ENCODE measurements at places on chromosomes 7 and 10.

DNA sequence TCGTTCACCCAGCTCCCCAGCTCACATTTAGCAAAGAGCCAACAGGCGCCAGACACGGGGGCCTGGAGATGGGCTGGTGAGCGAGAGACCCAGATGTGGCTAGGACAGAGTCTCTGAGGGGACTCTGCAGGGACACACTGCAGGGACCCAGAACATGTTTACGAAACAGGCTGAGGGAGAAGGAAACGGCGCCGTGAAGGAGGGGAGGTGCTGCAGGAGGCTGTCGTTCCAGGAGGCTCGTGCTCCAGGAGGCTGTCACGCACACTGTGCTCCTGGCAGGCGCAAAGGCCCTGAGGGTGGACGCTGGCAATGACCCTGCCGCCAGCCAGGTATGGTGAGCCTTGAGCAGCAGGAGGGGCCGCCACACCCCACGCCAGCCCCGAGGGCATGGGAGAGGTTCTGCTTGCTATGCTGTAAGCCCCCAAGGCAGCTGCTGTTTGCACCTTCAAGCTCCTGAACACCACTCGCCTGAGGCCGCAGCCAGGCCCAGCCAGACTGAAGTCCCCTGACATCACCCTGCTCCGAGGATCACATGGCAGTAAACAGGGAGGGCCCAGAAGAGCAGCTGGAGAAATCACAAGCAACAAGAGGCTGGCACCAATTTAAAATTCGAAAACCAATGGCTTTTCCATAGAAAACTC, 27.3 kb downstream of the ADAP1 start:
- no peak for DNase-seq

GRCh38 chr10:101258179-101258885, 29.1 kb upstream of the LBX1 start:
- no peak for DNase-seq

DNA sequence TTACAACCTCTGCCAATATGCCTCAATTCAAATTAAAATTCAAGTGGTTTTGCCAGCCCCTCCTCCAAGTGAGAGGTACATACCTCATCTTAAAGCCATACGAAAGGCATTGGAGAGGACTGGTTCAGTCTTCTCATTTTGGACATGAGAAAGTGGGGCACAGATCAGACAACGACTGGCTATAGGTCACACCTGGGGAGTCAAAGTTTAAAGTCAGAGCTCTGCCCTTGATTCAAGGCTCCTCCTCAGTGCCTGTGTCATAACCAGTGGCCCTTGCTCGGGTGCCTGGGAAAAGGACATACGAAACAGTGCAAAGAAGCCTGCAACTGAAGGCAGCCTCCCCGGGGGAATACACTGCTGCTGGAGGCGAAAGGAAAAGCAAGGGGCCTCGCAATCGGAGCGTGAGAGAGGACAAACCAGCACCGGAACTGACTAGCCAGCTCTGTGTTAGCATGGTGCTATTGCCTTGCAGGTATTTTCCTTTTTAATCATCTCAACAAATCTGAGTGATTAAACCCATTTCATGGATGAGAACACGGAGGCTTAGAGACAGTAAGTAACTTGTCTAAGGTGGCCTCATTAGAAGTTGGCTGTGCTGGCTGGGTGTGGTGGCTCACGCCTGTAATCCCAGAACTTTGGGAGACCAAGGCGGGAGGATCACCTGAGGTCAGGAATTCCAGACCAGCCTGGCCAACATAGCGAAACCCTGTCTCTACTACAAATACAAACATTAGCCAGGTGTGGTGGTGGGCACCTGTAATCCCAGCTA, 1.1 kb upstream of the MTPAP start:
- DNase-seq: no peak

DNA sequence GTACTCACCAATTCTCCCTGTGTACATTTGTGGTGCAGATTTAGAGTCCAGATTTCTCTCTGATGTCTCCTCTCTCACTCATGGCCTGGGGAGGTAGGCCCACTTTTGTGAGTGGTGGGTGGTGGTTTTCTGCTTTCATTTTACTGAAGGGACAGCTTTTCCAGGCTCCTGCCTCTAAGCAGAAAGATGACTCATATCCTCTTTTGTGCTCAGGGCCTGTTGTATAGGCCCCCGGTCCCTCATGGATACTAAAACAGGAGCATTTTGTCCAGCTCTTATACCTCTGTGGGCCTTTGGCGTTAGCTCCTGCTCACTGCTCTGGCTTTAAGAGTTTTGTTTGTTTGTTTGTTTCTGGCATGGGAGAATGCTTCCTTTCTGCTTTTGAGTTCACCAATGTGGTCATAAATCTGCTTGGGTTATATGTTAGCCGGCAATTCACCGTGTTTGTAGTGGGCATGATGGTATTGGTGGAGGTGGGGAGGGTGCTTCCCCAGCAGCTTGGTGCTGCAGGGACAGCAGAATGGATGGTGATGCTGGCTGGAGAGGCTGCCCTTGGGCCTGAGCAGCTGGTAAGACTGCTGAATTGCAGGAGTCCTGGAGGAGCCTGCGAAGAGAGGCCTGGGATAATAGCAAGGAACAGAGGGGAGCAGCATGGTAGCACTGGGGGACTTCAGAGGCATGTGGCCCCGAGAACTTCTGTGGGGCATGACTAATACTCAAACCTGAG, 468.7 kb downstream of the RPS24 start:
- no peak for DNase-seq

GRCh38 chr10:59803714-59804113, 50.5 kb upstream of the MRLN start:
- DNase-seq: no peak

DNA sequence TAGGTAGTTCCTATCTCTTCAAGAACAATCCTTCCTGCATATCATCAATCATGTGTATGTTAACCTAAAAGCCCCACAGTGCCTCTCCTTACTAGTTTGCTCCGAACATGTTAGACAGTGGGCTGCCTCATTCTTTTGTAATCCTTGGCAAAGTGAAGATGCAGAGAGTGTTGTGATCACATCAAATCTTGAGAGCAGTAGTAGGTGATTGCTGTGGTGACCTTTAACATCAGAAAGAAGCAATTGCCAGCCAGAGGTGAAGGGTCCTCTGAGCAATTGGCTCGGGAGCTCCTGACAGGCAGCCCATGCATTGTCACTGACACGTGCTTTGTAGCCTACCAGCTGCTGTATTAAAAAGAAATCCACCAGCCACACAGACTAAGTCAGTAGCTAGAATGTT, 19.6 kb upstream of the GSTK1 start:
- DNase-seq: no peak

DNA sequence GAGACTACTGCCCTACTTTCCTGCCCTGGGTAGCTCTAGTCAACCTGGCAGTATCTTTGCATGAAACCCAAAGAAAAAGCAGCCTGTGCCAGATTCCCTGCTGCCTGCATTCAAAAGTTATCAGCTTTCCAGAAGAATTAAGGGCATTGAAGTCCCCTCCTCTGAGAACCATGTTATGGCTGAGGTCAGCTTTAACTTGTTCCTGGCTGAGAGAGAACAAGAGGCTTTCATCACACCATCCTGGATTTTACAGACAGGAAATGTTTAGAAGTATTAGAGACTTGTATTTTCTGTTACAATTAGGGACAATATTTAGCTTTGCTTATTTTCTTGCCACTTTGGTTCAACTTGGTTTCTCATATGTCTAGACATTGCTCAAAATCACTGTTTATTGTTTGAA, 238.8 kb downstream of the ARL4A start:
- DNase-seq: no peak

- DNase-seq: no peak
Measured at GRCh38 chr7:99643464-99643863, 26.7 kb downstream of the ZSCAN25 start.

Data from activated effector memory CD4-positive, alpha-beta T cell treated with Interleukin-2 at 50 U/mL for 16 hours (primary cell).